Stimulated activated CD8-positive, alpha-beta memory T cell treated with anti-CD3 and anti-CD28 coated beads, Interleukin-15, amount 100 ng/mL, for 24 hours (primary cell): ENCODE measurements at places on chromosomes 4 and X.

DNA sequence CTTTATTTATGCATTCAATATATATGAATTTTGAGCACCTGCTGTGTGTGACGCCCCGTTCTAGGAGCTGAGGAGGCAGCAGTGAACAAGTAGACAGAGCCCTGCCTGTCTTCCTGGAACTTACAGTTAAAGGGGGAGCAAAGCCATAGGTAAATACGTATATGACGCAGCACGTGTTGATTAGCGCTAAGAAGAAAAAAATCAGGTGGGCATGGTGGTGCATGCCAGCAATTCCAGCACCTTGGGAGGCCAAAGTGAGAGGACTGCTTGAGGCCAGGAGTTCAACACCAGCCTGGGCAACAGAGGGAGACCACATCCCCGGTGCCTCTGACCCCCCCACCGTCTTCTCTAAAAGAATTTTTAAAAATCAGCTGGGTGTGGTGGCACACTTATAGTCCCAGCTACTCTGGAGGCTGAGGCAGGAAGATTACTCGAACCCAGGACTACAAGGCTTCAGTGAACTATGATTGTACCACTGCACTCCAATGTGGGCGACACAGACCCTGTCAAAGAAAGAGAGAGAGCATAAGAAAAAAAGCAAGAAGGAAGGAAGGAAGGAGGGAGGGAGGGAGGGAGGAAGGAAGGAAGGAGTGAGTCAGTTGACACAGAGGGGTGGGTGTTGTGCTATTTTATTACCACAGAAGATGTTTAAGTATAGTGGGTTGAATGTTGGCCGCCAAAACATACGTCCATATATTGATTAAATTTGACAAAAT lies 5.4 kb upstream of the KIAA0232 start:
- no peak for DNase-seq

- DNase-seq: no peak
Measured at GRCh38 chr4:145788755-145789154, 108.8 kb downstream of the C4orf51 start.

DNA sequence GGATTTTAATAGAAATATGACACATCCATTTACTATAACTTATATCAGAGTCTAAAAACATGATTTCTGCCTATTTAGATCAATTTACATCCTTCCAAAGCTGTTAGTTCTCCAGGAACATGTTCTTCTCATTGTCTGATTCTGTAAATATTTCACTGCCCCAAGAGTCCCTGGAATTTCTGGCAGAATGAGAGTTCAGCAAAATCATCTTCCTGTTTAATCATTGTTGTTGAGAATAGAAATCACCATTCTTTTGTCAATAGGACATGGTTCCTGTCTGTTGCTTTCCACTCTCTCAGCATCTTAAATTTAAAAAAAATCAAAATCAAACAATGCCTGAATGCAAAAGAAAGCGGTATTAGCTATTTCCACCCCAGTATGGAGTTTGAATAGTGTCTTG lies 172.8 kb upstream of the FRMPD4 start:
- DNase-seq: no peak

GRCh38 chrX:22159071-22159470 lies 113.6 kb upstream of the CBLL2 start:
- no peak for DNase-seq

- no peak for DNase-seq
Measured at GRCh38 chr4:113384600-113384999, 335.1 kb downstream of the ANK2 start.

- no peak for DNase-seq
Measured at GRCh38 chr4:189088780-189089179, 851.9 kb upstream of the FRG1 start.
